Endothelial cell (in vitro differentiated cells): ENCODE measurements at places on chromosomes 2 and 18. TPM values are rescaled to one million over a fixed set of nuclear protein-coding genes. Genes with fewer than 3 reads are reported as not detected.

DNA sequence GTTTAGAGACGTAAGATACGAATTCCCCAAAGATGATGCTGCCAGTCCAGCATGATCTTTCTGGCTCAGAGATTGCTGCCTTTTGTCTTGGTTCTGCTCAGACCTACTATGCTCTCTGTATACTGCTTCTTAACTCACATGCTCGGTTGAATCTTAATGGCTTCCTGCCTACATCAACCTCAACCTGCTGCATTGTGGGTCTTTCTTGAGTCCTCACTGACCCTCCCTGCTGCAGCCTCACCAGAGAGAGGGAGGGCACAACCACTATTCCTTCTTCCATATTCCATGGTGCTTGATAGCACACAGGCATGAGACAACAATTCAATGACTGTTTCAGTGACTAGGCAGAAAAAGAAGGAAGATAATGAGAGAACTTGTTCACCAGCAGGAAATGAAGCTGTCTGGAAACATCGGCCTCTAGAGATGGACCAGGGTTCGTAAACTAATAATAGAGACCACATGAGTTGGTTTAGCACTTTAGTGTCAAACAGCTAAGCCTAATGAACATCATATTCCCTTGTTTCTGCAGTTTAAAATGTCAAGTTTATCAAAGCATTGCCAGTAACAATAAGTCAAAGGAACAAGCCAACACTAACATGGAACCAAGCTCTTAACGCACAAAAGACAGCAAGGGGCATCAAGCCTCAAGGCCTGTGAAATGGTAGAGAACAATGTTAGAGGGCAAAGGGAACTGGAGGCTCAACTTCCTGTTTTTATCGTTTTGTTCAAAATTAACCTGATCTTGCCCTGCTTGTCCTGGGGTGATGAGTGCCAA lies 333.9 kb downstream of the PDE11A start:
- no peak for DNase-seq

GRCh38 chr2:26384597-26384996 lies 17.1 kb upstream of the DRC1 start:
- DNase-seq = no peak

- DNase-seq = no peak
Measured at GRCh38 chr2:83071352-83071751, 1387.7 kb downstream of the SUCLG1 start.

DNA sequence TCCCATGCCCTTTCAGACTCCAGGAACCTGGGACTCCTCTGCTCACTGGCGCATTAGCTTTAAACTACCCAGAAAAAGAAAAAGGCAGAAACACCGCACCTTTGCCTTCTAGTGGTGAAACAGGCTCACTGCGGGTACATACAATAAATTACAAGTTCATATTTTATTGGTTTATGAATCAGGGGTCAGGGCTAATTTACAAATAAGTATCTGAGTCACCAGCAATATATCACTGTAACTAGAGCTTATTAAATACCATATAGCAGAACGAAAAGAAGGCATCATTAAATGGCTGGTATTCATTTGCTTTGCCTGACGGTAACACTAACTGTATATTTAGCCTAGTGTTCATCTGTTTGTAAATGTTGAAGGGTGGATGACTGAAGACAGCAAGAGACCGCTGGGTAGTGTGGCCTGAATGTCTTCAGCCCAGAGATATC lies 26.9 kb upstream of the DTNB start:
- no peak for DNase-seq

- no peak for DNase-seq
Measured at GRCh38 chr2:169294001-169294675, 68.2 kb downstream of the LRP2 start.

HOXD13 gene
- not detected for total RNA-seq

KIF5C gene
- total RNA-seq = 50.6 TPM

CIB4 gene
- total RNA-seq = not detected

PAX8 gene
- 2.1 TPM for total RNA-seq
